Sciatic nerve (tissue), 2 donors: ENCODE measurements at places on chromosomes 6 and 20.
A peak's percentile ranks its signal among the peaks of the same experiment; 100 is the strongest.

DNA sequence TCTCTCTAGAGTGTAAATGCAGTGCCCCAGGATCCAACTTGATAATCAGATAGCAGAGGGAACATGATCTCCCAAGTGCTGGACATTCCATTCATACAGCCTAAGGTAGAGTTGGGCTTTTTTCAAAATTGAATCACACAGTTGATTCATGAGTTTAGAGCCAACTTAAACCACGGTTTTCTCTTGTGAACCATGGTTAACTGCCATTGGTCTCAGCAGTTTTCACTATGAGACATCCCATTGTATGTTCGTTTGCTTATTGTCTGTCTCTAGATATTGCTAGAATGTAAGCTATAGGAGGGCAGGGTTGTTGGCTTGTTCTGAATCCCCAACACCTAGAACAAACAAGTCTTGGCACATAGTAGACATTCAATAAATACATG, 37.2 kb upstream of the TAF8 start:
- DNase-seq = no peak

- DNase-seq = no peak
Measured at GRCh38 chr6:87756858-87757257, 54.8 kb upstream of the AKIRIN2 start.

- DNase-seq = peak; percentile 59
Measured at GRCh38 chr6:333379-334002, 41.2 kb downstream of the DUSP22 start.

DNA sequence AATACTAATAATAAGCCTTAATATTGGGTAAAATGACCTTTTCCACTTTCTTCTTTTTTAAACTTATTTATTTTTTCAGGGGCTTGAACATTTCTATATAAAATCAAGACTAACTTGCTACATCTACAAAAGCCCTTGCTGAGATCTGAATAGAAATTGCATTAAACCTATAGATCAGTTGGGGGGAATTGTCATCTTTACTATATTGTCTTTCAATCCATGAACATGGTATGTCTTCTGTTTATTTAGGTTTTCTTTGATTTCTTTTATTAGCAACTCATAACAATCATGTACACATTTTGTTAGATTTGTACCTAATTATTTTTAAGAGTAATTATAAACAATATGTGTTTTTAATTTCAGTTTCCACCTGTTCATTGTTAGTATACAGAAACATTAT, 96.4 kb upstream of the SLC22A23 start:
- no peak for DNase-seq

GRCh38 chr6:131948692-131949619, 2.2 kb downstream of the CCN2 start:
- DNase-seq = no peak

- DNase-seq = no peak
Measured at GRCh38 chr20:23928353-23928752, 48.8 kb upstream of the CST5 start.

GRCh38 chr6:138182939-138183789, 21.4 kb downstream of the ARFGEF3 start:
- peak; percentile 63 for DNase-seq

DNA sequence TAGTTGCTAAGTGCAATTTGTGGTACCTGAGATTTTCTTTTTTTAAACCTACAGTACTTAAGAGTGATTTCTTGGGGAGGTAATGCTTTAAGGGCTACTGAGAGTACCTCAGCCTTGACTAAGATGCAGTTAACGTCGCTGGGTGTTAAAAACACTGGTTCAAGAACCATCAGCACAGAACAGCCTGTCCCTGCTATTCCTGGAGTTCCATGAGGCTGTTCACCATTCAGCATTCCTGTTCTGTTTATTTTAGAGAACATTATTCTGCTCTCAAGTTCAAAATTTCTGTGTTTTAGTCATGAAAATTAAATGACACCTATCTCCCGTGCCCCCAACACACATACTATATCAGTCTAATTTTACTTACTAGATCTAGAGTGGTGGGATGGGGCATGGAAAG, 1.7 kb upstream of the PRELID3B start:
- no peak for DNase-seq

GRCh38 chr20:60206259-60206658, 248.0 kb downstream of the CDH26 start:
- no peak for DNase-seq

DNA sequence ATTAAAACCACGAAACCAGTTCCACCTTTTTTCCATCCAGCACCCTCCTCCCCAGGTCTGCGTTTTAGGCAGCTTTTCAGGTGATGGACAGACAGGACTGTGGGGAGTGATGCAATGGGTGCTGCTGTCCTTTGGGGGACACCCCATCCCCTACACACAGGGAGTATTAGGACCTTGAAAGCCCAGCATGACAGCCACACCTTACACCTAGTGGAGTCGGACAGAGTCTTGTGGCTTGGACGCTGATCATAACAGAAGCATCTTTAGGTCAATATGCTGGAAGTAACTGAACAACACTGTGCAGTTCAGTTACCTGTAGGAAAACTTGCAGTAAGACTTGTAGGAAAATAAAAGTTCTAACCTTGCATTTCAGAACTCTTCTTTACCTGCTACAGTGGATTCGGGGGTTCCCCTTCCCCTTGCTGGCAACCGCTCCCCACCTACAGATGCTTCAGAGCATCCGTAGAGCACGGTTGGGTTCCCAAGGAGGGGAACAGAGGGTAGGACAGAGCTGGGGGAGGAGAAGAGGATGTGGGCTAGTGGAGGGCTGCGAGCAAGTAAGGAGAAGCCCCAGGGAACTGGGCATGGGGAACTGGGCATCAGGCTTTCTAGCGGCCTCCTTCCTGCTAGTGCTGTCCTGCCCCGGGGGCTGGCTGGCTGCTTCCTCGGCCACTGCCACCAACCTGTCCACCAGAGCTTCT, 31.7 kb downstream of the PLEKHG1 start:
- DNase-seq = no peak

- no peak for DNase-seq
Measured at GRCh38 chr6:139778688-139779087, 404.2 kb upstream of the CITED2 start.

DNA sequence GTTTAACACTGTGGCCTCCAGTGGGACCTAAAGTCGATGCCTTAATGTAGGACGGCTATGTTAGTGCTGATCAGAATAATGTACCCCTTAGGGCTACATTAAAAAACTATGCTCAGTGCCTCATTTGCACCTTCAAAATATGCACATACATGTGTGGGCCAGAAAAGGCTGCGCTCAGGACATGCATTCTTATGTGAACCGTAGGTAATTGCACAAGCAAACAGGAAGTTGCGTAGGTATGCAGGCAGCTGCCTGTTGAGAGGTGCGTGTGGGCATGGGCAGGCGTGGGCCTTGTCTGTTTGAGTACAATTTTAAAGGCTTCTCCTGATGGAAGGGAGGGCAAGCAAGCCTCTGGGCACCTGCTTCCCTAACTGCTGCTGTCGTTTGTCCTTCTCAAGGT, 116.2 kb upstream of the JAG1 start:
- no peak for DNase-seq

DNA sequence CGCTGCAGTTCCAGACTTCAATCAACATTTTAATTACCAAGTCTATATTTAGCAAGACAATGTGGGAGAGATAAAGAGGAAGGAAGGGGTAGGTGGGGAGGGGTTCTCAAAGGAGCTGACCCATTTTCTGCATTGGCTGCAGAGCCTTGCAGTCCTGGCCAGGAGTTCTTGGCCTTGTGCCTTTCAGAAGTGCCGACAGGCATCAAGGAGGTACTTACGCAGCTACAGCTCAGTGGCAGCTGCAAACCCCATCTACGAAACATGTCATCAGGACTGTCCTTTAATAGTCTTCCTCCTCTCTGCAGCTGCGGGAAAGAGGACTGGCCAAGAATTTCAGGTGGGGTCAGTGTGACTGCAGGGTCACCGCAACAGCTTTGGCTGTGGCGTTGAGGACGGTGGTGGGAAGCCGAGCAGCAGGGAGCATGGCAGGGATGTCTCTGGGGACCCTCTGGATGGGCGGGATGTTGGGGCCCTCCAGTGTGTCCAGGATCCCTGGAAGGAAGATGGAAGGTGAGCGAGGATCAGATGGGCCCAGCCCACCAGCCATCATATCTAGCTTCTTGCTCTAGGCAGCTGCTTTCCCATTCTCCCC, 1.8 kb upstream of the LRRC73 start:
- no peak for DNase-seq

- DNase-seq = no peak
Measured at GRCh38 chr20:17419479-17420041, 111.6 kb downstream of the BFSP1 start.

DNA sequence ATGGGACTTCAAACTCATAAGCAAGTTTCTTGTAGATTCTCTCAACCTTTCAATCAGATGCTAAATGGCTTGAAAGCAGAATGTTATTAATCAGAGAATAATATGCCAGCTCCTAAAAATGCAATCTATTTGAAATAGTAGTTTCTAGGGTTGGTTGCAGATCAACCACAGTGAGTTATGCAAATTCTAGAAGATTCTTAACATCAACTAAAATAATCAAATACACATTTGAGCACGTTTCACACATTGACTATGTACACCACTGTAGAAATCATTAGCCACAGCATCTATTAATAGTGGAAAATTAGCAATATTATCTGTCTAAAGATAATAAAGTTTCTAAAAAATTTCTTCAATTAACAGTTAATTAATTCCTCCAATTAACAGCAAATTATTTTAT, 141.9 kb upstream of the GJE1 start:
- DNase-seq = no peak

- DNase-seq = no peak
Measured at GRCh38 chr20:2156666-2157624, 55.3 kb downstream of the STK35 start.

DNA sequence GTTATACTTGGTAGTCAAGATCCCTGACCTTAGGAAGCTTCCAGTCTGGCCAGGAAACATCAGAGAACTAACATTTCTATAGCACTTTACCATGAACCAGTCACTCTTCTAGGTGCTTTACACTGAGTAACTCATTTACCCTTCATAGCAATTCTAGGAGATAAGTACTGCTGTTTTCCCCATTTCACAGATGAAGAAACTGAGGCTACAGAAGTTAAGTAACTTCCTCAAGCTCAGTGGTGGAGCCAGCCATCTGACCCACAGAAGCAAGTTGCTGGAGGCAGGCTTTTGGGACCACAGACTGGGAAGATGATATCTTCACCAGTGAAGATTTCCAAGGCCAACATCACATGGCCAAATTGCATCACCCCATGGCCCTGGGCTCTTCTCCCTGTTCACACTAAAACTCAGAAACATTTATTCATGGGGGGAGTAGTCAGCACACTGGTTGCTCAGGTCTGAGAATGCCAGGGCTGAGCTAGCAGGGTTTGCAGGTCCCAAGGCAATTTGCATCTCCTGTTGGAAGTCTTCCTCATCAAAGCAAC, 70.3 kb downstream of the UNC5CL start:
- DNase-seq = peak; percentile 66

- DNase-seq = peak; percentile 95
Measured at GRCh38 chr6:159968295-159969203, at the start of gene IGF2R. TSS of gene IGF2R (plus strand) at chr6:159969082. CDS start at chr6:159969247, 165 bp downstream.

DNA sequence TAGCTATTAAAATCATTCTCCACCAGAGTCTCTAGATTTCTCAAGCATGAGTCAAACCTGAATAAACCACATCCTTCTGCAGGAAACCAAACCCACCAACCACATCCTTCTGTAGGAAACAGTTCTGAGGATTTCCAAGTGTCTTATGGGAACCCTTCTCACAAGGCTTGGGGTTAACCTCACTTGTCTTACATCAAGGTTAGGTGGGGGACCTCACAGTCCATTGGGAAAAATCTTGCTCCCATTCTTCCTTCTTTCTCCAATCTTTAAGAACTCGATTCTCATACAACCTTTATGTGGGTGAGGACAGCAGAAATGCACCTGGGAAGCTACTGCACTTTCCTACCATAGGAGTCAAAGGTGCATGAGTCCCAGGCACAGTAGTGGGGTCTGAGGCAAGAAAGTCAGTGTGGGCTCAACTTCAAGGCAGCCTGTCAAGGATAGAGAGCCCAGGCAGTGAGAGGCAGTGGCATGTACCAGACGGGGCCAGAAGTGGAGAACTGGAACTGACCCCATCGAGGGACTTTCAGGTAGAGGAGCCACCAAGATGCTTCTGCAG, 114.5 kb downstream of the SLC22A3 start:
- no peak for DNase-seq

DNA sequence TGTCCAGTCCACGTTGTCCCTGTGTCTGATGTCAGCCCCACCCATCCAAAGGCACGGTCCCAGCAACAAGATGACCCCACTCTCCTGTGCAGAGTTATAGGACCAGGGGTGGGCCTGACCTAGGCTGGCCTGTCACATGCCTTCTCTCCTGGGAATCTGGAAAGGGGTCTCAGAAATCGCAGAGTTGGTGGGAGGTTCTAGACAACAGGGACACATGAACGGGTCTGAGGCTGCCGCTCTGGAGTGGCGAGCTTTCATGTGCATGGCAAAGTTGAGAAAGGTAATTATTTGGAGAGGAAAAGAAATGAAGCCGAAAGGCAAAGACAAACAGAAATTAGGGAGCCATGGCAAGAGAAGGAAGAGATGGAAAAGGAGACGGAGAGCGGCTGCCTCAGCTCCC, 29.5 kb downstream of the BFSP1 start:
- DNase-seq = peak; percentile 45

- no peak for DNase-seq
Measured at GRCh38 chr6:28371280-28371679, 21.5 kb downstream of the ZKSCAN3 start.

GRCh38 chr6:160398674-160399271, 50.6 kb downstream of the SLC22A3 start:
- no peak for DNase-seq

DNA sequence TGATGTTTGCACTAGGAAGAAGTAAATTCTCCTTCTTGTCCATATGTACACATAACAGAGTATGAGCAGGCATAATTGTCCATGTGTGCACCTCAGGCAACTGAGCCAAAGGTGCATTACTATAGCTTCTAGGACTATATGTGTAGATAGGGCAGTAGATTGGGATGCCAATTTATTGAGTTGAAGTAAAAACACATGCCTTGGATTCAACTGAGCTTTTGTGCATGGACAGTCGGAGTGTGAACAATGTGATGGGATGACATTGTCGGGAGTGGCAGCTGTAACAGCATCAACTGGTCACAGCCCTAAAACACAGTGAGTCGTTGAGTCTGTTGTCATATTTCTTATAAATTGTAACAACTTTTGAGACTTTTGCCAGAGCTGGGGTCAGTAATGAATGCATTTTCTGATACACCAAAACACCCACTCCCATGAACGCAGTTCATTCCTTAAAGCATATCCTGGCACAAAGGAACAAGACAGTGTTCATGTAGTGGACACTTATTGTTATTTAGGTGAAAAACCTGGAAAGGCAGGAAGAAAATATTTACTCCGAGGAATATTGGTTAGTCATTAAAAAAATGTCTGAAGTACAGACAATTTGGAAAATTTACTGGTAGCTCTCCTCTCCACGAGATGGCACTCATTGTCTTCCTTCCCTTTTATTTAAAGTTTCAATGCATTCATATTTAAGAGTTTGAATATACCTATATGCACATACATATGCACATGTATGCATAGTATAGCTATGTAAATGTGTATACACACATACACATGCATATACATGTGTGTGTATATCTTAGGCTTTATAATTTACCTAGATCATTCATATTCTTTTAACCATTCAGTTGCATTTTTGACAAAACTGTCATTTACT, 302.0 kb upstream of the STXBP5 start:
- no peak for DNase-seq
